Islet precursor cell (in vitro differentiated cells): ENCODE measurements at places on chromosomes 11 and 22.

DNA sequence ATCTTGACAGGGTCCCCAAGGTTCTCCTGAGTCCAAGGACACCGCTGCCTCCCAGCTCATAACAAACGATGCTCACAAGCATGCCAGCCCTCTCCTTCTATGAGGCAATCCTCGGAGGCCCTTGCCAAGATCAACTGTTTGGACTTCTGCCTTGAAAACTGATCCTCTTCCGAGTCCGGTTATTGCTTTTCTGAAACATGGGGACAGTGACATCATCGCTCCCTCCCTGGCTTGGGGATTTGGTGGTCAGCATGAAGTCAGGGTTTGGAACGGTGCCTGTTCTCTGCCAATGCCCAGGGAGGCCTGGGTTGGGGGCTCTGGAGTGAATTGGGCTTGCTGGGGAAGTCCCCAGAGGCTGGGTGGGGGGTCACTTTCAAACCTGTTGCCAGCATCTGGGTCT lies 149.3 kb downstream of the FBXO7 start:
- no peak for DNase-seq

GRCh38 chr22:39308614-39309363 lies 10.6 kb downstream of the RPL3 start:
- DNase-seq: peak; percentile 88

DNA sequence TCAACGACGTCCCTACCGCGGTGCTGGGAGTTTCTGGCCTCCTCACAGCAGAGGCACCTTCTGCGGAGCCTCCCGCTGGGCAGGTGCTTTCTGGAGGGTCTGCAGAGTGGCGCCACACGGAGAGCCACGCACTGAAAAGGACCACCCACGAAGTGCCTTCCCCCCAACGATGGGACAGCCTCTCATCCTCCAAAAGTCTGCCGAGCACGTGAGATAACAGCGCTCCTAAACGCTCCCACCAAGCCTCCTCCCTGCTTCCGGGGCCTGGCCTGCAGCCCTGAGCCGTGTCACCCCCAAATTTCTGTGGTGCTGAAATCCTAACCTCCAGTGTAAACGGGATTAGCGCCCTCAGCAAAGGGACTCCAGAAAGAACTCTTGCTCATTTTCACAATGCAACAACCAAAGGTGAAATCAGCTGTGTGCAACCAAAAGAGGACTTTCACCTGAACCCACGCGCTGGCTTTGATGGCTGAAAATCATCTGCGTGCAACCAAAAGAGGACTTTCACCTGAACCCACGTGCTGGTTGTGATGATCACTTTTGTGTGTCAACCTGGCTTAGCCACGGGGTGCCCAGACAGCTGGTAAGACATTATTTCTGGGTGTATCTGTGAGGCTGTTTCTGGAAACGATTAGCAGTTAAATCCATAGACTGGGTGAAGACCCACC lies 924.6 kb downstream of the BRD1 start:
- DNase-seq: peak; percentile 32

DNA sequence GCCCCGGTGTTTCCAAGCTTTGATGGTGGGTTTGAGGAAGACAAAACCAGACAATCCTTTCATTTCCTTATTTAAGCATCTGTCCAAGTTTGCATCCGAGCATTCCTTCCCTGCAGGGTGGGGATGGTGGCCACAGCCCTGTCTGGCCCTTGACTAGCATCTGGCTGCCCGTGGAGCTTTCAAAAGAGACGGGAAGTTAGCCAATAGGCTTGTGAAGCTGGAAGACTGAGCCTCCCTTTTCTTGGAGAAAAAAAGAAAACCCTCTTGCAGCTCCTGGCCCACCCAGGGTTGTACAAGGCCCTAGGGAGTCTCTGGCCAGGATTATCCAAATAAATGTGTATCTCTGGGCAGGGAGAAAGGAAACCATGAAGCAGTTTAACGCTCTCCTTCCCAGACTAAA lies 60.6 kb downstream of the MICAL2 start:
- no peak for DNase-seq

GRCh38 chr11:69442012-69442806 lies 39.3 kb upstream of the LINC01488 start:
- peak; percentile 85 for DNase-seq

- no peak for DNase-seq
Observed at GRCh38 chr22:46103181-46103580, 47.1 kb upstream of the PPARA start.

DNA sequence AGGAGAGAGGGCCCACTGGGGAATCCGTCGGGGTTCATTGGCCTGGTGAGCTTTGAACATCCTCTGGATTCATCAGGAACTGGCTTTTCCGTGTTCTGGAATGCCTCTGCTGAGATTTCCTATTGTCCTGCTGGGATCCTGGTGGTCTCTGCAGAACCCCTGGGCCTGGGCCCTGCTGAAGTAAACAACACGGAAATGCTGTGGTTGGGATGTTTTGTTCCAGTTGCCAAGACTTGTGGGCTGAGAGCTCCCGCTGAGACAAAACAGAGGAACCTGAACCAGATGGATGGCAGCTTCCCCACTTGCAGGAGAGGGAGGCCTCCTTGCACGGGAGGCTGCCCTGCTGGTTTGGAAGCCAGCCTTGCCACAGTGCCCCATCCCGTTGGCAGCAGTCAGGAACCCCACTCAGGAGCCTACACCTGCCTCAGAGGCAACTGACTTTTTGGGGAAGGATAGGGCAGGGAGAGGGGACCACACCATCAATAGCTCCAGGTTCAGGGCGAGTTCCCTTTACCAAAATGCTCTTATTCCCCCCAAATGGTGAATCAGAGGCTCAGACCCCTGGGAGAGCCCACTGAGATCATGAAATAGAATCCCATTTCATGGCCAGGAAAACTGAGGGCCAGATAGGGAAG lies 60.7 kb downstream of the LRRC32 start:
- peak; percentile 51 for DNase-seq

GRCh38 chr11:2557381-2557780 lies 112.6 kb downstream of the KCNQ1 start:
- DNase-seq: no peak

DNA sequence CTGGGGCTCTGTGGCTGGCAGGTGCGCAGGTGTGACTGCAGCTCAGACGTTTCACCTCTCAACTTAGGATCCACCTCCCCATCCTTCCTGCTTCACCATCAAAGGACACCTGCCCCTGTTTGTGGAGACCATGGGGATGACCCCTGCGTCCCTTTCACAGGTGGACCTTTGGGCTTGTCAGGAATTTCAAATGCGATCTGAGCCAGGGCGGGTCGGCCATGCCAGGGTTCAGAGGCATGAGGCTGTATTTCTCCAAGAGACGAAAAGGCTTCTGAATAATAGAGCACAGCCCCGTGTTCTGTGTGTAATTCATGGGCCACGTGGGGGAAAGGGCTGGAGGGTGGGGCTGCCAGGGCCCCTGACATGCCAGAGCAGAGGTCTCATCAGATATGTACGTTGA lies 668.0 kb downstream of the BRD1 start:
- DNase-seq: no peak

- DNase-seq: peak; percentile 44
Observed at GRCh38 chr11:1349327-1350041, 40.1 kb upstream of the TOLLIP start.

- DNase-seq: no peak
Observed at GRCh38 chr22:24536089-24536488, 18.8 kb downstream of the GUCD1 start.

GRCh38 chr22:32832174-32832573 lies 30.7 kb downstream of the TIMP3 start:
- DNase-seq: no peak

- peak; percentile 33 for DNase-seq
Observed at GRCh38 chr22:22884888-22885840, 2.5 kb upstream of the IGLL5 start.

DNA sequence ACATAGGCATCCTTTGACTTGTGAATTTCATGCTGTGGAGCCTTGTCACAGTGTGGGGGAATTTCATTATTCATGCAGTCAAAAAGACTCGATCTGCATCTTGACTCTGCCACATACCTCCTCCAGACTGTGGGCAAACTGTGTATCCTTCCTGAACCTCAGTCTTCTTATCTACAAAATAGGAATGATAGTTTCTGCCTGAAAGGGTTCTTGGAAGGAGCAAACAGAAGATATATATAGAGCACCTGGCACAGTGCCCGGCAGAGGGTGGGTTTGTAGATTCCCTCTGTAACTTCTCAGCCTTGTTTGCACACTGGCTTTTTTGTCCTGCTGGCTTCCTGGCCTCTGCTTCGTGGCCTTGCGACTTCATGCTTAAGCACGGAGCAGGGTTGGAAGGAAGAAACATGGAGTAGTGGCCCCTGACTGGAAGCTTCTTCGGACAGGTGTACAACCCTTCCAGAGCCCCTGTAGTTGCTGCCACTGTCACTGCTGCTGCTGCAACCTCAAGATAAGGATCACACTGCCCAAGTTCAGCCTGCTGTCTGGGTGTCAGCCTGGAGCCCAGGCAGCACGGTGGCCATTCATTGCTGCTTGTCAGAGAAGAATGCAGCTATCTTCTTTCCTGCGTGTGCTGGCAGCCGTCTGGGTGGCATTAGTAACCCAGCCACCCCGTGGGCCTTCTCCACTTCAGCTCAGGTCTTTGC lies 106.4 kb downstream of the MICAL2 start:
- DNase-seq: no peak

- no peak for DNase-seq
Observed at GRCh38 chr22:17239156-17239701, 20.0 kb upstream of the ADA2 start.

DNA sequence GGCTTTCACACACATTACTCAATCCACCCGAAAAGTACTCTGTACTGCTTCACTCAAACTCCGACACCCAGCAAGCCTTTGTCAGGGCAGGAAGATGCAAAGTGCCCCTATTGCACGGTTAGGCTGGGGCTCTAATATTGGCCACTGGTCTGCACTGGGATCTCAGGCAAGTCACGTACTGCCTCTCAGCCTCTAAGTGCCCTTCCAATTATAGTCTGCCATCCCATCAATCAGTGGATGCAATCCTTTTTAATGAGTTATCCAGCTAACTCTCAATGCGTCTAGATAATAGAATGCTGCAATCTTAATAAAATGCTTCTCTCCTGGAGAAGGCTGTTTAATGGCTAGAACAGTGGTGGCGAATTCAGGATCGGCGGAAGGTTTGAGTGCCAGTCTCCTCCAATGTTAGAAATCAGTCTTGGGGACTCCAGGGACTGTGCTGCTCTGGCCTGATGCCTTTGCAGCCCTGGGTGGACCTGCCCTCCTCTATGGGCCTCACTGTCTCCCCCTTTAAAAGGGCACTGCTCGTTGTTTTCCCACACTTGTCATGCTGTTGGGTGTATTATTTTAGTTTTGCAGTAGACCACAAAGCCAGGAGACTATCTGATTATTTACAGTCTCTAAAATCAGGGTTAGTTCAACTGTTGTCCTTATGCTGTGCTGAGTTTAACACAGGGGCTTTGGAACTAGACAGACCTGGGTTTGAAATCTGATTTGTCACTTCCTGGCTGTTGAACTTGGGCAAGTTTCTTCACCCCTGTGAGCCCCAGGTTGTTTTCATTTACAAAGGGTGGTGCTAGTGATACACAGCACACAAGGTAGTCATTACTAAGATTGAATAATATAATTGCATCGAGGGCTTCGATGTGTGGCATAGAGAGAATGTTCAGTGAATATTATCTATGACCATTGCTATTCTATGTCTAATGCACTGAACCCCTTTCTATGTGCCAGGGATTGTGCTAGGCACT lies 36.7 kb downstream of the CLMP start:
- no peak for DNase-seq

DNA sequence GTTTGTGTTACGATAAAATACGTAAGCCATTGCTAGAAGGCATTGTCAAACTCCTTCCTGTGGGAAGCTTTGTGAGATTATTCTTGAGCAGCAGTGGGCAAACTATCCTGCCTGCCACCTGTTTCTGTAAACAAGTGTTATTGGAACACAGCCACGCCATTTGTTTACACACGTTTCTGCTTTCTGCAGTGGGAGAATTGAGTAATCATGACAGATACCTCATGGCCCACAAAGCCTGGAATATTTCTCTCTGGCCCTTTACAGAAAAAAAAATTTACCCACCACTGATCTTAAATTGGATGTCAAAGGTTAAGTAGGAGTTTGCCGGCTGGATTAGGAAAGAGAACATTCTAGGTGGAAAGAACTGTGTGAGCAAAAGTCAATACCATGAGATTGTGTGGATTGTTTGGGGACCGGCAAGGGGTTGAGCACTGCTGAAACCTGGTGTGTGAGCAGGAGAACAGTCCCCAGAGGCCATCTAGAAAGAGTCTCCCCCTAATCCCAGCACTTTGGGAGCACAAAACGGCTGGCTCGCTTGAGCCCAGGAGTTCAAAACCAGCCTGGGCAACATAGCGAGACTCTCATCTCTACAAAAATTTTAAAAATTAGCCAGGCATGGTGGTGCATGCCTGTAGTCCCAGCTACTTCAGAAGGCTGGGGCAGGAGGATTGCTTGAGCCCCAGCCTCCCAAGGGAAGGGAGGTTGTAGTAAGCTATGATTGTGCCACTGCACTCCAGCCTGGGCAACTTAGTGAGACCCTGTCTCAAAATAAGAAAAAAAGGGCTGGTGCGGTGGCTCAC lies 6.0 kb upstream of the PLA2G6 start:
- DNase-seq: no peak

DNA sequence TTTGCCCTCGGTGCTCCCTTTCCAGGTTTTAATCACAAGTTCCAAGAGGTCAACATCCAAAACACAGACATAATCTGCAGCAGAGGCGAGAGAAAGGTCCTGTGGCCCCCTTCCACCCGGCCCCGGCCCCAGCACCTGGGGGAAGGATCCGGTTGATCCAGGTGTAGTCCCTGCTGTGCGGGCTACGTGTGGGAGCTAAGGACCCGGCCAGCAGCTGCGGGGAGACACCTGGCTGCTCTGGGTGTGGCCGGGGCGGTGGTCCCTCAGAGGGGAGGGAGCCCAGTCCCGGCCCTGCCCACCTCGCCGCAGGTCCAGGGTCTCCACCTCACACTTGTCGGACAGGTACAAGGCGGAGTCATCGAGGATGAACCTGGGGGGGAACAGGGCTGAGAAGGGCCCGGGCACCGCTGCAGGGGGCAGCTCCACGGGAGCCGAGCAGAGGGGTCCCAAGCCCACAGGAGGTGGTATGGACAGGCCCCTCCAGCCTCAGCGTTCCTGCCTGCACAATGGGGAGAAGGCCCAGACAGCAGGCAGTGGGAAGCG lies 13.6 kb downstream of the ATG2A start:
- no peak for DNase-seq

GRCh38 chr11:70296681-70297080 lies 26.2 kb downstream of the PPFIA1 start:
- no peak for DNase-seq
